Activated CD4-positive, alpha-beta T cell treated with anti-CD3 and anti-CD28 coated beads for 24 hours (primary cell): ENCODE measurements at places on chromosomes 5 and 9.

GRCh38 chr9:97628668-97629067, 4.5 kb downstream of the TSTD2 start:
- no peak for DNase-seq

DNA sequence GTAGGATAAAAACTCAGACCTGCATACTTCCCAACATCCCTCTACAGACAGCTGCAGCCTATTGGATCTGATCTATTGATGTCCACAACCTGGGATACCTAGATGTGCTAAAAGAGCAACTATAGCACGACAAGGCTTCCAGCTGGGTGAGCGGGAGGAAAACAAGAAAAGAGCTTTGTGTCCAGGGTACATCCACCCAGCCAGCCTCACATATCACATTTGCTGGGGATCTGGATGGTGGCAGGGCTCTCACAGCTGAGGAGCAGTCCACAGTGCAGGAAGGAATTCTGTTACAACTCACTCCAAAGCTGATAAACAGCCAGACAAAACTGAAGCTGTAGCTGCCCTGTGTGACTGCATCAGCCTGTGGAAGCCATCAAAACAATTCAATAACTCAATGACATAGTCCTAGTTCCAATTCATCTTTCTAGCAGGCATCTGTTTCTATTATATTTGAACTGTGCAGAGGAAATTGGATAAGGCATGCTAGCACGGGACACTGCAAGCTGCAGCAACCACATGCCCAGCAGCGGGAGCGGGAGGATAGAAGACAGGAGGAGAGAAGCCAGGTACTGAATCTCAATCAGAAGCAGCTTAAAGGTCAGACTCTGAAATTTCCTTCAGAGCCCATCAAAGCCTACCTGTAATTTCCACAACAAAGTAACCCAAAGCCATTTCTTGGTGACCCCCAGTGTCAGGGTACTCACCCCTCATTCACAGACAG, 45.0 kb downstream of the MED10 start:
- DNase-seq: no peak

- DNase-seq: no peak
Observed at GRCh38 chr9:95316794-95317118, 753 bp downstream of the FANCC start.

GRCh38 chr5:71957292-71957898, 149.9 kb upstream of the MAP1B start:
- no peak for DNase-seq

DNA sequence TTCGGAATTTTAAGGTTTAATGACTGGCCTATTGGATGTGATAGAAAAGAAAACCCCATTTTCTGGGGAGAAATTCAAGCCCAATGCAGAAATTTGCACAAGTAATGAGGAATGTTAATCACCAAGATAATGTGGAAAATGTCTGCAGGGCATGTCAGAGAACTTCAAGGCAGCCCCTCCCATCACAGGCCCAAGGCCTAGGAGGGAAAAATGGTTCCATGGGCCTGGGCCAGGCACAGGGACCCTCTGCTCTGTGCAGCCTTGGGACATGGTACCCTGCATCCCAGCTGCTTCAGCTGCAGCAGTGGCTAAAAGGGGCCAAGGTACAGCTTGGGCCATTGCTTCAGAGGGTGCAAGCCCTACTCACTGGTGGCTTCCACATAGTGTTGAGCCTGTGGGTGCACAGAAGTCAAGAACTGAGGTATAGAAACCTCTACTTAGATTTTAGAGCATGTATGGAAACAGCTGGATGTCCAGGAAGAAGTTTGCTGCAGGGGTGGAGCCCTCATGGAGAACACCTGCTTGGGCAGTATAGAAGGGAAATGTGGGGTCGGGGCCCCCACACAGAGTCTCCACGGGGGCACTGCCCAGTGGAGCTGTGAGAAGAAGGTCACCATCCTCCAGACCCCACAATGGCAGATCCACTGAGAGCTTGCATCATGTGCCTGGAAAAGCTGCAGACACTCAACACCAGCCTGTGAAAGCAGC, 12.2 kb downstream of the FBXO10 start:
- DNase-seq: no peak

GRCh38 chr9:21404146-21404545, 4.8 kb upstream of the IFNA8 start:
- DNase-seq: no peak

- DNase-seq: no peak
Observed at GRCh38 chr9:114652776-114653555, 4.6 kb downstream of the TEX53 start.

- no peak for DNase-seq
Observed at GRCh38 chr5:168176251-168176650, 115.2 kb upstream of the WWC1 start.

- no peak for DNase-seq
Observed at GRCh38 chr9:117028103-117028858, 341.2 kb downstream of the TRIM32 start.

DNA sequence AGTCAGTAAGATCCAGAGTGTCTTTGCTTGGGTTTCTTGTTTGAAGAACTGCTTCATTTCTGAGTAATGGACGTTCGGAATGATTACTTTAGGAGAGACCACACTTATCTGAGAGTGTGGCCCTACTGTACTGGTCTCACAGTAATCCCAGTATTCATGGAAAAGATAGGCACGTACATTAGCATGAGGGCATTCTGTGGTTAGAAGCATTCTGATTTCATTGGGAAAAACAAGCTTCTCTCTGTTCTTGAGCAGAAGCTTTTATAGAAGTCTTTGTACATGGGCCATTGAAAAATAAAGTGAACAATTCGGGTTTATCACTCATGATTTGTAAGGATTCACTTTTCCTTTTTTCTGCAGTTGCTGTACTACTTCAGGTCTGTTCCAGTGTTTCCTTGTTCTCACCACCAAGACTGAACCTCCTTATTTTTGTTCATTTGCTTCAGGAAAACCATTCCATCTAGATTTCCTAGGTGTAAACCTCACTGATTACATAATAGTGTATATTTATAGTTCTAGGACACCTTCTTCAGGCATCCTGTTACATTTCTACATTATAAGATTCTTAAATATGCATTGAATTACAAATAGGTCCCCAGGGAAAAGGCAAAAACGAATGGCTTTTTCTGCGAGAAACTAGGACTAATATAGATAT, 10.1 kb downstream of the TGFBR1 start:
- no peak for DNase-seq

- DNase-seq: no peak
Observed at GRCh38 chr9:95696701-95697100, 178.8 kb upstream of the ERCC6L2 start.

GRCh38 chr5:154198611-154199230, 8.2 kb downstream of the GALNT10 start:
- no peak for DNase-seq

DNA sequence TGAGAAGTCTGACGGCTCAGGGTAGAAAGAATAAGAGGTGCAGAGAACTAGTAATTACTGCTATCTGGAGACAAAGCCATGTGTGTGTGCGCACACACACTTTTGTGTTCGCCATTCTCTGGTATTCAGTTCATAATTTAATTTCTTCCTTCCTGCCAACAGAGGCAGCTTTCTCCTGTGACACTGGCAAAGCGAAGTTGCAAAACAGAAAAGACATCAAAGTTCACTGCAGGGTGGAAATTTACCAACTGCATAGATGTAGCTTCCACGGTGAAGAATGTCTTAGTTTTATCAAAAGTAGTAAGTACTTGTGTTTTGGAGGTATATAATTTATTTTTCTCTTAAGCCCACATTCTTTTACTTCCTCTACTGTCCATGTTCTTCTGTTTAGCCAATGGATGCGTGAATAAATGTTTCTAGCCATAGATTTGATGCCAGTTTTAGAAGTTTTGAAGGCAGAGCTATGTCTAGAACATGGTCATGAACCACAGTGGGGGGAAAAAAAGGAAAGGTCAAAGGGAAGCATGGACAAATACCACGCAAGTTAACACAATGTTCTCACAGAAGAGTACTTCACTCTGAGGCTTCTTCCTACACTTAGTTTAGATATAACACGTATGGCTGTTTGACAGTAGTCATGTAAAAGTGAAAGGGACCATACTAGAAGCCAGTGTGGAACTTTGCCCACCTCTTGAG, 536.5 kb upstream of the GRIA1 start:
- DNase-seq: no peak

DNA sequence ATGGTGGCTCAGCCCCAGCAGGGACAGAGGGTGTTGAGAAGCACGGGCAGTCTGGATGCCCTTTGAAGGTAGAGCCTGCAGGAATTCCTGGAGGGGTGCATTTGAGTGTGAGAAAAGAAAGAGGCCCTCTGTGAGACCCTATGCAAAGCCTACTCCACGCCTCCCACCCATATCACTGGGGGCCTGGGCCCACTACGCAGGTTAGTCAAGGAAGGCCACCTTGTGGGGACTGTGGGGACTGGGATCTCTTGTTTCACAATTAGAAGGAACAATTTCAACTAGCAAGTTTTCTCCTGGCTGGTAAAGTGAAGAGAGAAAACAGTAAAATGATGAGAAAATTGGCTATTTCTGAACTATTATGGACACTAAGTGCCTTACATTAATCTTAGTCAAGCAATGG, 486.2 kb upstream of the DAP start:
- no peak for DNase-seq
